Body of pancreas (tissue), 4 donors: ENCODE measurements at places on chromosomes 12 and 14. TPM values are rescaled to one million over a fixed set of nuclear protein-coding genes. Genes with fewer than 3 reads are reported as not detected.

DNA sequence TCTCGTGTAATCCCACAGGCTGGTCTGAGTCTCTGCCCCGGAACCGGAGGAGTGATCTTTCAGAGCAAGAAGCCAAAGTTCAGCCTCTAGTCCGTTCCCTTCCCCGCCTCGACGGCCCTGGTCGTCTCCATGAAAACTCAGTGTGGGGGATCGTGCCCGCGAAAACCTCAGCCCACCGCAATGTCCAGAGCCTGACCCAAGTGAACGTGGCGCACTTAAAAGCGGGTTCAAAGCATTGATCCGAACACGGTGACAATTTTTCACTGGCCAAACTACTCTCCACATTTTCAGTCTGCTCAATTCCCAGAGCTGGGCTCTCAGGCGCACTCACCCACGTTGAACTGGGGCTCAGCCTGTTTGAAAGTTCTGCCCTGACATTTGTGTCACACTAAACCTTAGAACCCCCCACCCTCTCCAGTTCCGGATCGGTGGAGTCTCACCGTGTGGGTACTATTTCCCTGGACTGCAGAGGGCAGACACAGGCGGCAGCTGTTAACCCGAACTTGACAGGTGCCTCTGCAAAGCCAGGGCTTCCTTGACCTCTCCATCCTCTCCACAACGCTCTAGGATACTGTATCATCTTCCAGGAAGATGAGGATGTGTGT lies 886 bp upstream of the PRICKLE1 start:
- H3K27me3 ChIP-seq = no peaks in the 10 kb centered on the region
- H3K36me3 ChIP-seq = no peaks in the 10 kb centered on the region
- peak; percentile 50 for DNase-seq
- H3K4me3 ChIP-seq = peak overlapping the region; percentile 1

GRCh38 chr14:106778986-106779385 lies 1252.6 kb downstream of the TMEM121 start:
- H3K27ac ChIP-seq = no peak overlapping the region
- no peaks in the 10 kb centered on the region for H3K36me3 ChIP-seq
- H3K27me3 ChIP-seq = no peaks in the 10 kb centered on the region

- H3K36me3 ChIP-seq = no peaks in the 10 kb centered on the region
- no peaks in the 10 kb centered on the region for H3K27me3 ChIP-seq
- no peak for DNase-seq
- H3K4me3 ChIP-seq = no peak overlapping the region
- no peak overlapping the region for H3K27ac ChIP-seq
- H3K4me1 ChIP-seq = no peaks in the 10 kb centered on the region
Measured at GRCh38 chr12:69022674-69023073, 89.7 kb upstream of the CPM start.

Gene DBX2
- not detected for total RNA-seq

GRCh38 chr12:132282950-132283771 lies 46.2 kb downstream of the GALNT9 start:
- no peak overlapping the region for H3K4me3 ChIP-seq
- H3K36me3 ChIP-seq = no peaks in the 10 kb centered on the region
- H3K4me1 ChIP-seq = peaks cover 7% of the 10 kb centered on the region
- H3K27me3 ChIP-seq = no peaks in the 10 kb centered on the region
- DNase-seq = no peak
- H3K27ac ChIP-seq = no peak overlapping the region

DNA sequence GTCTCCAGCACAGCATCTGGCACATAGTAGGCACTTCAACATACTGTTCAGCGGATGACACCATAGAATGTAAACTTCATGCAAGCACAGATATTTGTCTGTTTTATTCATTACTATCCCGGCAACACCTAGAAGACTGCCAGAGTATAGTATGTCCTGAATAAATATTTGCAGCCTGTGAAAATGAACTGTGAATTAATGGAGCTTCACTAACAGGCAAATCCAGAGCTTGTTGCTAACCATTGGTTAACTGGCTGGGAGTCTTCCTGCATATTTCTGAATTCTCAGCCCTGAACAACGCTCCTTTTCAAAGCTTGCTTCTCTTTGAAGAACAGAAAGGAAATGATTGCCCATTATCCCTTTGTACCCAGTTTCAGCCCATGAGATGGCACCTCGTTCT lies 243.3 kb upstream of the CRY1 start:
- DNase-seq = no peak
- no peak overlapping the region for H3K4me3 ChIP-seq
- no peaks in the 10 kb centered on the region for H3K27me3 ChIP-seq

Gene IL26
- total RNA-seq = not detected

- no peak overlapping the region for H3K4me3 ChIP-seq
- DNase-seq = no peak
- peaks cover 5% of the 10 kb centered on the region for H3K4me1 ChIP-seq
- no peaks in the 10 kb centered on the region for H3K36me3 ChIP-seq
- no peak overlapping the region for H3K27ac ChIP-seq
Measured at GRCh38 chr14:104925855-104926609, 1.4 kb downstream of the PLD4 start.

DNA sequence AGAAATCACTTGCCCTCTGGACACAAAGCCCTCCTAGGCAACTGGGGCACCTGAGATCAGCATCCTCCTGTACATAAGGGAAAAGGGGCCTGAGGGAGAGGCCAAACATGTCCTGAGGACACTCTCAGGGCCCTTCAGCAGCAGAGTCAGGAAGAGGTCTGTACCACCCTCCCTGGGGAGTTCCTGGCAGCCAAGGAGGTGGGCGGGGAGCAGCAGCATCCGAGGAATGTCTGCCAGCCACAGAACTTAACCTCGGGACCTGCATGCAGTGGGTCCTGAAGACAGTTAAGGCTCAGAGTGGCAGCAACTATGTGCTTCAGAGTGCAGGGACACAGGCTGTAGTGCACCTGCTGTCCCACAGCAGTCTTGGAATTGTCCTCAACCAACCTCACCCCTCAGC lies 62.1 kb downstream of the SPTB start:
- no peaks in the 10 kb centered on the region for H3K36me3 ChIP-seq
- no peak overlapping the region for H3K27ac ChIP-seq
- DNase-seq = no peak
- H3K4me3 ChIP-seq = no peak overlapping the region

DNA sequence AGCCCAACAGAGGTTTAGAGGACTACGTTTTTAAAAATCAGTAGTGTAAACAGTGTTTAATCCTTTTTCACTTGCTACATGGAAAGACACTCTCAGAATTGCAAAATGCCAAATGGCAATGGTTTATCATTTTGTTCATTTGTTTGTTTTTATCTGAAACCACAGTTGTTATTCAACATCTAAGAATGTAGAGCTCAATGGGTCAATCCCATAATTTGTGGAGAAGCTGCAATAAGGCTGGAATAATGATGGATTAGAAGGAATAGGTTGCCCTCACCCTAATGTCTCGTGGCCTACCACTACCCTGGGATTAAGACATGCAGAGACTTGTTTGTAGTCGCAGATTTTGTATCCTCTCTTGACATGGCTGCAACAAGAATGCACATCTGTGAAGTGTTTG lies 115.7 kb downstream of the LLPH start:
- H3K4me1 ChIP-seq = no peaks in the 10 kb centered on the region
- H3K27ac ChIP-seq = no peak overlapping the region
- H3K36me3 ChIP-seq = no peaks in the 10 kb centered on the region
- H3K4me3 ChIP-seq = no peak overlapping the region
- H3K27me3 ChIP-seq = no peaks in the 10 kb centered on the region
- no peak for DNase-seq
